Cardiac fibroblast (primary cell): ENCODE measurements at places on chromosomes 4 and X.

- no peak for DNase-seq
These were observed 6.5 kb upstream of the PSAPL1 start for GRCh38 chr4:7441201-7441600.

DNA sequence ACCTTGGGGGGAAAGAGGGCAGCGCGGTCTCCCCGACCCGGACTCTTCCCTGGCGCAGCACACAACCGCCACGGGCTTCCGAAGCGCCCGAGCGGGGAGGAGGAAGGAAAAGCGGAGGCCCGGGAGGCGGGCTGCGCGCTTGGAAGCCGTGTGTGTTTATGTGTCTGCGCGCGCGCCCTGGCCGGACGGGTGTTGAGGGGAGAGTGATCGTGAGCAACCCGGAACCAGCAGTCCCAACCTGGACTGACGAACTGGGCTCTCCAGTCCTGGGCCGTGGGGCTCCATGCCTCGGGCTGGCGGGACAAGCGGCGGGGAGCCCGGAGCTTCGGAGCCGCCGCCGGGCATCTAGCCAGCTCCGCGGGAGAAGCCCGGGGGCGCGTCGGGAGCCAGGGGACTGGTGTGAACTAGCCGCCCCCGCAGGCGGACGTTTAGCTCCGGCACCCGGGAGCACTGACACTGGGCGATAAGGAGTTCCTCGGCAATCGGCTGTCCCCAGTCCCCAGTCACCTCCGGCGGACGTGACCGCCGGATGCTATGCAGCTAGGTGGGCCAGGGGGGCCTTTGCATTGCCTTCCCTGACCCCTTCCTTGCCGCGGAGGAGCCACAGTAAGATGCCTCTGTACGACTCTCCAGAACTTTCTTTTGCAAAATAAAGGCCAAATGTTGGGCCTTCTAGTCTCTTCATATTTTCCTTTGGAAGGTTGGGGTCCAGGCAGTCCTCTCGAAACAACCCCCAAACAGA, 74.8 kb upstream of the BCOR start:
- peak; percentile 63 for DNase-seq

- DNase-seq, result no peak
These were observed 23.0 kb upstream of the PDZD4 start for GRCh38 chrX:153853180-153853901.

GRCh38 chr4:53629296-53629695, 38.0 kb upstream of the LNX1 start:
- no peak for DNase-seq
